GM12864 (cell line): ENCODE measurements at places on chromosomes 4 and X.

DNA sequence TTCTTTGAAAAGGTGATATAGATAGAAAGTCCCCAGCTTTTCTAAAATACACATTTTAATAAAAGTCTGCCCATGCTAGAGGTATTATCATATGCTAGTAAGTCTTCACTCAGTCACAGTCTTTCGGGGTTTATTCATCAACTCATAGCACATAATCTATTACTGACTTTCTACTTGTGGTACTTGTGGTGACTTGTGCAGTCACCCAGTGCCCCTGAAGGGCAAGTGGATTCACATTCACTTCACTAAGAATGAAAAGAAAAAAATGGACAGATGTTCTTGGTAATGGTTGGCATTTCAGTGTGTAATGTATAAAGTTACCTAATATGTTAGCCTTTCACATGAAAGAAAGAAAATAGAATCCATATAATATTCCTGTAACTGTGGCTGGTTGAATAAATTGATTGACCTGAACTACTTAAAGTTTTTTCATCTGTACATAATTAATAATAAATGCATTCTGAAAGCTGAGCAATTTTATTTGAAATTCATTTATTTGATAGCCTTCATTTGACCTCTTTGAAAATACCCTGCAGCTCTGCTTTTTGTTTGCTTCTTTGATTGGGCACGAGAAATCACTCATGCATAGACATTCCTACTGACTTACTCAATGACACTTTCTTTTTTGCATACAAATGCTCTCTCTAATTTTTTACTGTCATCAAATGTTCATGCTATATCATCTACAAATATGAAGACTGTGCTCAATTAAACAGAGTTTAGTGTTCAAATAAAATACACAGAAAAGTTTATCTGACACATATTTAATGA, 39.5 kb upstream of the ZNF330 start:
- DNase-seq = no peak

DNA sequence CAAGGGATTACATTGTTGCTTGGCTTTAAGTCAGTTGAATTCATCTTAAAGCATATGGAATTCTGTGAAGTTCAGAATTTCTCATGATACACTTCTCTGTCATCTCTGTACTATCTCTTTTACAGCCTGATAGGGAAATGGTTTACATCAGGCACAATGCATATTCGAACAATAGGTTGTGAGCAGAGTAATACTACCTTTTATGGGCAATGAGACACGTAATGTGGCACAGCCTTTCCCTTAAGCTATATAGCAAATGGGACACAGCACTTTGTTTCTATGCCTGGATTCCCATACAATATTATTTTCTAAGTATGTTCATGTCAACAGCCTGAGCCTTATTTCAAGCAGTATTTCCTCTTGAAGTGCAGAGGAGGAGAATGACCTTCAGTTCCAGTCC, 58.4 kb downstream of the SYNPO2 start:
- no peak for DNase-seq

DNA sequence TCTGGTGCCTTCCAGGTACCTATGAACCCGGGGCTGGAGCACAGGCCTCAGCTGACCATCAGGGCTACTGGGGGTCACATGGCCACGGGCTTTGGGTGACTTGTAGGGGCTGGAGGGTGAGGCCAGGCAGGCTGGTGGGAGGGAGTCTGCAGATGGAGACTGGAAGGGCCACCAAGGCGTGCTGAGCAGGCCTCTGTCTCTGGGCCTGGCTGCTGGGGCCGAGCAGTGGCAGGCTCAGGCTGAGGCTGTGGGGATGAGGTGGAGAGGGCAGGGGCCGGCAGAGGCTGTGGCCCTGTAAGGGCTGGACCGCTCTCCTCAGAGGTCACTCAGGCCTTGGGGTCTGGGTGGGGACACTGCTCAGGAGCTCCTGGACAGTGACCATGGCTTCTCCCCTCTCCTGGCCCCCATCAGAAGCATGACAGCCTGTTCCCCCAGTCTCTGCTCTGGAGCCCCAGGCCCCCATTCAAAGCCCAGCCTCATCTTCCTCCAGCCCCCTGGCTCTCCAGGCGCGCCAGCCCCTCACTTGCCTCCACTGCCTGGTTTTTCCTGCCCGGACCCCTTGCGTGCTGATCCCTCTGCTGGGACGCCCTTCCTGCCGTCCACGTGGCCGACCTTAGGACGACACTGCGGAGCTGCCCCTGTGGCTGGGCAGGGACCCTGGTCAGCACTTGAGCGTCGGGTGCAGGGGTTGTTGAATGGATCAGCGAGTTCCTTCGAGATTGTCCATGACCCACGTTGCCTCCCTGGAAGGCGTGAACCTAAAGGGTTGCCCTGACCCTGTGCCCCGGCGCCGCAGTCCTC, 11.1 kb upstream of the NAT8L start:
- DNase-seq = no peak

DNA sequence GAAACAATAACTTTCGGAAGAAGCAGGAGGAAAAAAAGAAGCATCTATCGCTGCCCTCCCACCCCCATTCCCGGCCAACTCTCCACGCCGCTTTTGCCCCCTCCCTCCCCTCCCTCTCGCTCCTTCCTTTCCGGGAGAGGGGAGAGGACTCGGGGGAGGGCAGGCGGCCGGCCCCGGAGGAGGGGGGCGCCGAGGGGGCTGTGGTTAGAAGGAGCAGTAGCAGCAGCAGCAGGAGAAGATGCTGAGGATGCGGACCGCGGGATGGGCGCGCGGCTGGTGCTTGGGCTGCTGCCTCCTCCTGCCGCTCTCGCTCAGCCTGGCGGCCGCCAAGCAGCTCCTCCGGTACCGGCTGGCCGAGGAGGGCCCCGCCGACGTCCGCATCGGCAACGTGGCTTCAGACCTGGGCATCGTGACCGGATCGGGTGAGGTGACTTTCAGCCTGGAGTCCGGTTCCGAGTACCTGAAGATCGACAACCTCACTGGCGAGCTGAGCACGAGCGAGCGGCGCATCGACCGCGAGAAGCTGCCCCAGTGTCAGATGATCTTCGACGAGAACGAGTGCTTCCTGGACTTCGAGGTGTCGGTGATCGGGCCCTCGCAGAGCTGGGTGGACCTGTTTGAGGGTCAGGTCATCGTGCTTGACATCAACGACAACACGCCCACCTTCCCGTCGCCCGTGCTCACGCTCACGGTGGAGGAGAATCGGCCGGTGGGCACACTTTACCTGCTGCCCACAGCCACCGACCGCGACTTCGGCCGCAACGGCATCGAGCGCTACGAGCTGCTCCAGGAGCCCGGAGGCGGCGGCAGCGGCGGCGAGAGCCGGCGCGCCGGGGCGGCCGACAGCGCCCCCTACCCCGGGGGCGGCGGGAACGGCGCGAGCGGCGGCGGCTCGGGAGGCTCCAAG, 1.3 kb downstream of the PCDH7 start:
- no peak for DNase-seq

- DNase-seq = no peak
Measured at GRCh38 chr4:40246938-40247337, 50.1 kb downstream of the RHOH start.

- no peak for DNase-seq
Measured at GRCh38 chr4:612749-613125, 12.6 kb upstream of the PDE6B start.

GRCh38 chrX:22109442-22109841, 77.3 kb downstream of the PHEX start:
- no peak for DNase-seq
